ENCODE measurements at places on chromosomes 13 and 19. TPM values are rescaled to one million over a fixed set of nuclear protein-coding genes. Genes with fewer than 3 reads are reported as not detected.

Gene MBNL2
- 90.8 TPM for total RNA-seq

Gene METTL21C
- 0.11 TPM for total RNA-seq

Gene CALR3
- not detected for total RNA-seq

Gene LRRC63
- total RNA-seq = not detected

Gene AMER2
- not detected for total RNA-seq

Gene CD70
- total RNA-seq = 4.2 TPM

Gene CHMP2A
- total RNA-seq = 104 TPM

Gene SHC2
- 0.39 TPM for total RNA-seq

Gene MFSD12
- total RNA-seq = 54.0 TPM

Gene SGCG
- total RNA-seq = 0.13 TPM

Gene ZNF665
- total RNA-seq = 6.5 TPM

Gene RASL11A
- 14.2 TPM for total RNA-seq

Gene CCL25
- total RNA-seq = not detected

Gene ZFP36
- total RNA-seq = 14.2 TPM

Gene ZSCAN1
- not detected for total RNA-seq

Gene EBI3
- total RNA-seq = not detected

Gene PSG4
- 2.7 TPM for total RNA-seq

Gene TNFSF9
- 5.4 TPM for total RNA-seq

Gene KLK12
- total RNA-seq = not detected

Gene NLRP9
- not detected for total RNA-seq

Gene TTC9B
- not detected for total RNA-seq

Gene MAP4K1
- not detected for total RNA-seq

Gene OR7E24
- total RNA-seq = not detected

Gene CYP4F8
- total RNA-seq = not detected

Gene LILRA5
- not detected for total RNA-seq

Gene A1BG
- 0.65 TPM for total RNA-seq

Gene SIGLEC8
- not detected for total RNA-seq

Gene FAAP24
- total RNA-seq = 4.4 TPM

Measured in articular chondrocyte of knee joint (primary cell).